ENCODE measurements at places on chromosomes 1 and 21. TPM values are rescaled to one million over a fixed set of nuclear protein-coding genes. Genes with fewer than 3 reads are reported as not detected.

- DNase-seq, result no peak
These were observed 44.3 kb downstream of the TPR start for GRCh38 chr1:186330758-186331157.

GRCh38 chr1:57137980-57138379 lies 172.2 kb upstream of the C8B start:
- no peak for DNase-seq

DNA sequence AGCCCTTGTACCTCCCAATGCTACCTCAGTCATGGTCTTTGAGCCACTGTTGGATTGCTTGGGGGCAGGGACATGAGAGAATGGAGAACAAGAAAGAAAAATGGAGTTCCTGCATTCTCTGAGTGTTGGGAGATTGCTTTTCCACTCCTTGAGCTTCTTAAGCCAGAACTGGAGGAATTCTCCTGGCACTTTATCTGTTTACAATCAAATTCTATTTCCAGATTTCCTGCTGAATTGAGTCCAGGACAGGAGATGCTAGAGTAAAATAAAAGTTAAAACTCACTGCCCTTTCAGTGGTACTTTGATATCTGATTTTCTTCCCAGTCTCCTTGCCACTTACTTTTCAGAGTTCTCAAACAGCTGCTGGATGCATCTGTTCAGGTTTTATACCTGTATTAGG lies 24.4 kb upstream of the DEPDC1 start:
- no peak for DNase-seq

DNA sequence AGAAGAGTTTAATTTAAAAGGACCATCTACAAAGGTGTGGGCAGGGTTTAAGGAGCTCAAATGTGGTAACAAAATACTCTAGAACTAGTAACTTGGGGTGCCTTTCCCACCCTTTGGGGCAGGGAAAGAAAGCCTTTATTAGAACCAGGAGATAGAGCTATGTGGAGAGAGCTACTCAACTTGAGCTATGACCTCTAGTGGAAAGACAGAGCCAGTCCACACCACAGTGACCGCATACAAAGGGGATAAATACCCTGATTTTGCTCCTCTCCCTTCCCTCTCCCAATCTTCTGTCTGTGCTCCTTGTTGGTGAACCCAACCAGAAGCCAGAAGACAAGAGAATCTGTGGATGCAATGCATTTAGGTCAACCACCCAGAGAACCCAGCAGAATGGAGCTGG lies 54.4 kb upstream of the JAK1 start:
- no peak for DNase-seq

ANKRD65 gene
- total RNA-seq, result 4.1 TPM

- no peak for DNase-seq
These were observed 3.9 kb upstream of the MMP23B start for GRCh38 chr1:1627829-1628753.

LELP1 gene
- total RNA-seq, result not detected

KRTAP19-1 gene
- not detected for total RNA-seq

PTGFRN gene
- total RNA-seq, result 24.0 TPM

- DNase-seq, result no peak
These were observed 99.1 kb downstream of the CLEC20A start for GRCh38 chr1:178397678-178398077.

CD1E gene
- not detected for total RNA-seq

- peak; percentile 30 for DNase-seq
These were observed 41.2 kb upstream of the LBR start for GRCh38 chr1:225469051-225469450.

- no peak for DNase-seq
These were observed 19.3 kb downstream of the DMRTB1 start for GRCh38 chr1:53478502-53478818.

- no peak for DNase-seq
These were observed 6.0 kb upstream of the UBL4B start for GRCh38 chr1:110106013-110106941.

DNA sequence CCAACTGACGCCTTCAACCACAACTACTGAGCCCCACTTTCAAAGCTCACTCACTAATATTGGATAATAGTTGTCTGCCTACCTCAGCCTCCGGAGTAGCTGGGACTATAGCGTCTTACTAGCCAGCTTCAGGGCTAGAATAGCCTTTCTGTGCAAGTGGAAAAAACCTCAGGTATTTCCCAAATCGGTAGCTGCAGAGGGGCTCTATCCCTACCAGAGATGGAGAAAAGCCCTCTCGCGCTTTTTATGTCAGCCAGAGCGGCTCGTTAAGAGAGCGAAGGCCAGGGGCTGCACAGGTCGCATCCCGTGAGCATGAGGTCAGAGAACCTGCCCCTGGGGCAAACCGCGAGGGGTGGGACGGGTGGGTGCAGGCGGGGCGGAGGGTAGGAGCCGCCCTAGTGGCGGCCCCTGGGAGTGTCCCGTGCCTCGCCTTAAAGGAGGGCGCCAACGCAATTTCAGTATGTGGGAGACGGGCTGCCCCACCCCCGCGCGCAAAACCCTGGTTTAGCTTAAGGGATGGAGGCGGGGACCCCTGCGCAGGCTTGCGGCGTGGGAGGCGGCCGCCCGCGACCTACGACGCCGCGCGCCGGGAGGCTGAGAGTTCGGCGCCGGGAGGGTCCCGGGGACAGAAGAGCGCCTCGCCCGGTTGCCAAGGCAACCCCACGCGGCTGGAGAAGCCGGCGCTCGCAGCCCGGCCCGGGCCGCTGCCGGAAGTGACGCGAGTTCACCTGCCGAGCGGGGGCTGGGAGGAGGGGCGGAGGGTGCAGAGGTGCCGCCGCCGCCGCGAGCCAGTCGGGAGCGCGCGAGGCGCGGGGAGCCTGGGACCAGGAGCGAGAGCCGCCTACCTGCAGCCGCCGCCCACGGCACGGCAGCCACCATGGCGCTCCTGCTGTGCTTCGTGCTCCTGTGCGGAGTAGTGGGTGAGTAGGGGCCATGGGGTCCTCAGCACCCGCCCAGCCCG lies at the start of gene CXADR:
CXADR (plus strand) TSS at position 791 of the 961 bp plus-strand sequence; CDS start at position 878, 87 bp downstream.
- no peak for DNase-seq

DNA sequence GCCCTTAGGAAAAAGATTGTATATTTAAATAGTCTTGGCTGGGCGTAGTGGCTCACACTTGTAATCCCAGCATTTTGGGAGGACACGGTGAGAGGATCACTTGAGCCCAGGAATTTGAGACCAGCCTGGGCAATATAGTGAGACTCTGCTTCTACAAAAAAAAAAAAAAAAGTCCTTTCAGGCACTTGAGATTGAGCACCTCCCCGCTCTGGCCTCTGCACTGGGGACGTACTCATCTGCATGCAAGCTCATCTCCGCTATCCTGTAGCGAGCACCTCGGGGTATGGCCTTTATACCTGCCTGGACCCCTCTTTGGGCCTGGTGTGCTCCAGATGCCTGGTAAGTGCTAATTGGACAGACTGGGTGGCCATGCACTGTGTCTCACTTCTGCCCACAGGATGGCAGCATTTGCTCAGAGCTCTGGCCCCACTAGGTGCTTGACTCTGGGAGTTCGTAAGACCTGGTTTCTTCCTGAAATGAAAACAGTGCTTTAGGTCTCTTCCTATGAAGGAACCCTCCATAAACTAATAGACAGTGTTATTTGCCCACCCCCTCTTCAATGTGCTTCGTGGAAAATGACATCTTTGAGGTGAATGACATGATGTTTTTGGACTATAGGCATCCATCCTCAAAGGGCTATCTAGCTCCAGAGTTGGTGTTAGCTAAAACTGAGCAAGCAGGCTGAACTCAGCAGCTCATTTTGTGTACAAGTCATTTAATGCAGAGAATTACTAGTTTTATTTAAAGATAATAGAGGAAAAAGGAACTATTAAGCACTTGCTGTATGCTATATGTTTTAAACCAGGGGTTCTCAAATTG lies 61.7 kb upstream of the ADAR start:
- DNase-seq, result no peak

DNA sequence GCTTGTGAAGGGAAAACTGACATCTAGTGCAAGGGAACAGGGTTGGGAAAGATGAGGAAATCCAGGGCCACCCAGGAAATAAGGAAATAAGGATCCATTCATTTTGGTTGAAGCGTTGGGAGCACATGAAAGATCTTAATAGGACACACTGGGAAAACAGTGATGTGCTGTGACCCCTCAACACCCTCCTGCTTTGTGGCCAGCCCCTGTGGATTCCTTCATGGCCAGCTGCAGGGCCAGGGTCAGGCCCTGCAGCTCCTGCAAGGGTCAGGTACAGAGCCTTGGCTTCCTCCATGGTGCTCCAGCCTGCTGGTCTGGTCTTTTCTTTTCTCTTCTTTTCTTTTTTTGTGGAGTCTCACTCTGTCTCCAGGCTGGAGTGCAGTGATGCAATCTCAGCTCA lies 18.8 kb upstream of the PIGM start:
- no peak for DNase-seq

DNA sequence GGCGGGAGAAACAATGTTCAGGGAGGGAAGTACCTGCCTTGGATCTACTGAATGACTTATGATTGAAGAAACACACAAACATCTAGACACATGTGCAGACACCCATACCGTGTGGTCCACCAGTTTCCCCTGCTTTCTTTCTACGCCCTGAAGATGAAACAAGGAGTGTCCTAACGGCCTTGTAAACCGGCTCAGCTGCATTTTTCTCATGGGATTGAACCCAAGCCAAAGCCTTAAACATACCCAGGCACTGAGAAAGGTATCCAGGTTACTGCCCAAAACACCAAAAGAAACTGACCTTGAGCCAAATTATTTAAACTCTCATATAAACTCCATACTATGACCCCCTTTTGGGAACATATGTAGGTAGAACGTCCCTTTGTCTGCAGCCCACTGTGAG lies 630.0 kb upstream of the RGS18 start:
- DNase-seq, result no peak

DNA sequence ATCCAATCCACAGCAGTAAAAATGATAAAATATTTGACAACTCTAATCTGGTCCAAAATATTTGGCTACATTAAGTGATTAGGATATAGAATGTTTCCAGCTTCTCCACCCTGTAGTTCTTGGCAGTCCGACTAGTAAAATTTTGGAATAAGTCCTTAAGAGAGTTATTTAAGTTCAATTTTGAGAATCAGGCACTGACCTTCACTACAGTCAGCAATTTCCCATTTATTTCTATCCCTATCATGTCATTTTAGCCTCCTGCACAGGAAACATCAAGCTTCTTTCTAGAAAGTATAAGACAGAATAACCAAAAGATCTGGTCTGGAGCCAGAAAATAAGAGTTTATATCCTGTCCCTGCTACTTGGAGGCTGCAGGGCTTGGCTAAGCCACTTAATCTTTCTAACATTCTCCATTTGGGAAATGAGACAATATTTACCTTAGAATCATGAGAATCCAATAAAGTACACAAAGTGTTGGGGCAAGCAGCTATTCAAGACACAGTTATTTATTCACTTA lies 162.2 kb downstream of the DPYD start:
- no peak for DNase-seq

DNA sequence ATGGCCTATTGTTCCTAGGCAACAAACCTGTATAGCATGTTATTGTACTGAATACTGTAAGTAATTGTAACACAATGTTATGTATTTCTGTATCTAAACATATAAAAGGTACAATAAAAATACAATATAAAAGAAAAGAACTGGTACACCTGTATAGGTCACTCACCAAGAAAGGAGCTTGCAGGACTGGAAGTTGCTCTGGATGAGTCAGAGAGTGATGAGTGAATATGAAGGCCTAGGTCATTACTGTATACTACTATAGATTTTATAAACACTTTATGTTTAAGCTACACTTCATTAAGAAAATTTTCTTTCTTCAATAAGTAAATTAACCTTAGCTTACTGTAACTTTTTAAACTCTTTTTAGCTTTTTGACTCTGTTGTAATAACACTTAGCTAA lies 559.9 kb downstream of the PLPP3 start:
- DNase-seq, result no peak

DNA sequence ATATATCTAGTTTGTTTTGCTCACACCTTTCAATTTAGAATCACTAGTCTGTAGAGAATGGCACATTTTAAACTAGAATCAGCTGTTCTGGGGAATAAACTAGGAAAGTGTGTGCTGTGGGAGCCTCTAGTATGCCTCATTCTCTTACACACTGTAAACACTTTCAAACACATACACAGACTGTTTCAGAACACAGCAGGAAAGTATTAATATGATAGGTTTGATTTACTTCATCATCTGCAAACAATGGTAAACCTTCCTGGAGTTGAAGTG lies 67.1 kb upstream of the ABCG1 start:
- no peak for DNase-seq

DNA sequence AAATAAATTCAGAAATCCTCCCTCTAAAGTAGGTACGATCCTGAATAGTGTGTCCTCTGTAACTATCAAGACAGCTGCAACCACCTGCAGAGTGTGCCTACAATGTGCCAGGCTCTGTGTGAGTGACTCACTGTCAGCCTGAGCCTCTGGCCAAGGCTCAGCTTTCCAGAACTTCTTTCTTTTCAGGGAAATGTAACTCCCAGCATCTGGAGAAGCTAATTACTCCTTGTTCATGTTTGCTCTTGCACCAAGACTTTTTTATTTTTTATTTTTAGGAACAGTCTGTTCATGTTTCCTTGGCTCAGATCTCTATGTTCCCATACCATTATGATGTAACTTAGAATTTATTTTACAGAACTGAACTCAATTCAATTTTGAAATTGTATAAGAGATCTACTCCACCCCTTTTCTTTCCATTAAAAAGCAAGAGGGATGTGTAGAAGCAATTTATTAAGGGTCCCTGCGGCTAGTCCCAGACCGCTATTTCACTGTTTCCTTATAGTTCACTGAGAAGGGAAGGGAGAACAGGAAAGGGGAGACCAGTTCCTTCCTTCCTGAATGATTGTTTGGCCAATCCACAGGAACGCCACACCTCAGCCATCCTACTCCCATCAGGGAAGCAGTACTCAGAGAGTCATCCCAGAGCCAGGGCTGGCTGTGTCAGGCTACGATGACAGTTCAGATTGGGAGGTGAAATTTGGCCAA lies 112.4 kb upstream of the ZNF648 start:
- no peak for DNase-seq

GRCh38 chr1:42830631-42831030 lies 13.4 kb upstream of the SVBP start:
- no peak for DNase-seq

DNA sequence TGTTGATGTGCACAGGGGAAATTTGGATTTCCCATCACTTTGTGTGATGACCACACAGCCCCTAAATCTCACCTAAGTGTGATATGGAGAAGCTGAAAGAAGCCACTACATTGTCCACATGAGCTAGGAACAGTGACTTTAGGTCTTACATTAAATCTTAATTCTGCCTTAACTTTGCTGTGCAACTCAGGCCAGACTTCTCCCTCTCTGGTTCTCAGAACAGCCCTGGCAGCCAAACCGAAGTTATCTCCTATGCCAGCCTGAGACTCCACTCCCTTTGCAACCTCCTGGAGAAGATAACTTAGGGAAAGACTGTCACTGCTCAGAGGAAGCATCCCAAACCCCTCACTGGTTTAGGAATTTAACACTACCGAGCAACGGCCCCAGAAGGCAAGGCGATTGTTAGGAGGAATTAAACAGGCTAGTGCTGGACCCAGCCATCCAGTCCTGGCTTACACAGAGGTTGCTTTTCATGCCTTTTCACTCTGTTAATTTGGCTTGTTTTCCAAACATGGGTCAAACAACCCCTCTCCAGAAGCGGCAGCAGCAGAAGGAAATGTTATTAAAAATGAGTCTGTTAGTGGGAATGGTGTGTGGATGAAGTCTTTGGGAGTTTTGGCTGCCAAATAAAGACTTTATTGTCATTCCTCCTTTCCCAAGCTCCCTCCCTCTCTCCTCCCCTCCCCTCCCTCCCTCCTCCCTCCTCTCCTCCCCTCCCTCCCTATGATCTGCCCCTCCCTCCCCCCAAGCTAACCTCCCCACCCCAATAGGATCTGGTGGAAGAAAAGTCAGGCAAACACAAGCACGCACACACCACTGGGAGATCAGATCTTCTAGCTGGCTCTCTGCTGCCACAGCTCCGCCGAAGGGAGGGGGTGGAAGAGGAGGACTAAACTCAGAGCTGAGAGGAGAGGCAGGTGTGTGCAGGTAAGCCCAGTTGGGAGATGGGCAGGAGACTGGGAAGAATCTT lies at the start of gene PRELP:
PRELP (plus strand) TSS at position 795 of the 970 bp plus-strand sequence. CDS start 7,379 bp downstream, outside the sequence.
- no peak for DNase-seq

Measured in mesenteric fat pad (tissue), 1 donor.